Fibroblast of skin of left biceps (primary cell): ENCODE measurements at places on chromosomes 2 and 18.

DNA sequence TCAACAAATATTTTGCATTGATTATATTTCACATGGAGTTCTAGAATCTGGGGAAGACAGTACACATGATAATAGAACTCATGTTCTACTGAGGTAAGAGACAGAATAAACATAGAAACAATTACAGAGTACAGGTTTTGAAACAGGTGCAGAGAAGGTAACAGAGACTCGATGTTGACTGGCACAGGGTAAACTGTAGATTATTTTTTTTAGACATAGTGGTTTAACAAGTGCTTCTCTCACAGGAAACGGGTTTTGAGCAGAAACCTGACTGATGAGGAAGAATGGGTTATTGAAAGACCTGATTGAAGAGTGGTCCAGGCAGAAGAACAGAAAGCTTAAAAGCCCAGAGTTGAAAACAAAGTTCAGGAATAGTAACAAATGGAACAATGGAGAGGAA is 1002.5 kb upstream of the FAM98A start:
- DNase-seq: no peak

GRCh38 chr2:156455361-156455975 is 19.3 kb downstream of the GPD2 start:
- no peak for DNase-seq

DNA sequence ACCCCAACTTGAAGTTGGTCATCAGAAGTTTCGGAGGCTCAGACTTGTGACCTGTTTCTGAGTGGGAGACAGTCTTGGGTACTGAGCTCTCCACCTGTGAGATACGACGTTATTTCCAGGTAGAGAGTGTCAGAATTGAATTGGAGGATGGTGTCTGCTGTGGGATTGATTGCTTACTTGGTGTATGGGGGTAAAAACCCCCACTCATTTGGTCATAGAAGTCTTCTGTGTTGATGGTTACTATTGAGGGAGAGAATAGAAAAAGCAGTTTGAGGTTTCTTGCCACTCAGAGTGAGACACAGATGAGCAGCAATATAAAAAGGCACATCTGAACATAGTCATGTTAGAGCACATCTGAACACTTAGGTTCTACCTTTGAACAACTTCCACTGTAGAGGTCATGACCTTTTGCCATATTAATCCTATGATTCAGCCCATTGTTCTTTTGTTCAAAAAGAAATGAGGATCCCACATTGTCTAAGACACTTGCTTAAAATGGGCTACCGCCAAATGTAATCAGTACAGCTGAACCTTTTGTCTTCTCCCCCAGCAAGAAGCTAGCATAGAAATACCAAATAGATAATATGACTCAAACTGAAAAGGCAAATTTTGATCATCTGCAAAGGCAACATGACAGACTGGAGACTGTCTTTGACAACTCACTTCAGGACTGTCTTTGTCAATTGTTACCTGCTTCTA is 73.3 kb downstream of the NAB1 start:
- DNase-seq: no peak

GRCh38 chr2:159265171-159265576 is 21.3 kb downstream of the WDSUB1 start:
- no peak for DNase-seq

- DNase-seq: no peak
Measured at GRCh38 chr2:232022718-232023117, 61.2 kb downstream of the DIS3L2 start.

GRCh38 chr2:218567797-218568189 is 358 bp downstream of the USP37 start:
- no peak for DNase-seq
